ENCODE measurements at places on chromosomes 16 and 17. TPM values are rescaled to one million over a fixed set of nuclear protein-coding genes. Genes with fewer than 3 reads are reported as not detected.

Gene SPN
- total RNA-seq = not detected

DNA sequence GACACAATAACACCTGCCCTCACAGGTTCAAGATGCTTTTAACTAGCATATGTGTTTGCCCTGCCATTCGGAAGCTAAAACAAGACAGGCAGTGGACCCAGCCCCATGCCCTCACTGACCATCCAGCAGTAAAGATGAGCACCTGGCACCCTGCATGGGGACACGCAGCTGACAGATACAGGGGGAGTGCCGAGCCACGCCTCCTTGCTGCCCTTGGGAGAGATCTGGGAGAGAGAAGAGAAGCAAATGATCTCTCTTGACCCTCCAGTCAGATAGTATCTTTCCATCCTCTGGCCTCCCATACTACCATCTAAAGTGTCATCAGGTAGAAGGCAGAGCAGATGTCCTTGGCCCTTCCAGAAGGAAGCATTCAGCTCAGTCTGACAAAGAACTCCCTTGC lies 40.6 kb upstream of the MYOCD start:
- no peak for DNase-seq

DNA sequence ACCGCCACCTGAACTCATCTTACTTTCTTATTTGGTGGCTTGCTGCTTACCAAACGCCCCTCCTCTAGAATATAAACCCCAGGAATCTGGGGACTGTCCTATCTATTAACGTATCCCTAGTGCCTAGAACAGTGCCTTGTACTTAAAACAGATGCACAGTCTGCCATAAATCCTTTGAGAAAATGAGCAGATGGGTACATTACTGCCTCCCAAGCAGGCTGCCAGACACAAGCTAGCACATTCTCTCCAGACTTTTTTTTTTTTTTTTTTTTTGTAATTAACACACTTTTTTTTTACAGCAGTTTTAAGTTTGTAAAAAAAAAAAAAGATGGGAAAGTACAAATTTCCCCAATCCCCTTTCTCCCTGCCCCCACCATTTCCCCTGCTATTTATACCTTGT lies 57.3 kb upstream of the RPL38 start:
- DNase-seq = no peak

- DNase-seq = no peak
Measured at GRCh38 chr17:16926061-16926511, 45.8 kb downstream of the TNFRSF13B start.

Gene PRSS53
- total RNA-seq = 2.8 TPM

GRCh38 chr16:29820271-29820701 lies at the start of gene MVP:
Gene MVP (plus strand): TSS chr16:29820462. CDS start chr16:29830550, 10,088 bp downstream.
- peak; percentile 75 for DNase-seq

GRCh38 chr17:67998466-67998865 lies 2.2 kb upstream of the C17orf58 start:
- no peak for DNase-seq

Gene KDM6B
- 32.1 TPM for total RNA-seq

GRCh38 chr17:36209575-36209974 lies 1.3 kb upstream of the CCL4L2 start:
- no peak for DNase-seq

Gene NUPR1
- 56.1 TPM for total RNA-seq

Gene C17orf100
- total RNA-seq = 0.63 TPM

All from fibroblast of the aortic adventitia (primary cell).